ENCODE measurements at places on chromosomes 4 and X.

GRCh38 chr4:25928379-25929297, 14.6 kb downstream of the SMIM20 start:
- no peak for DNase-seq

DNA sequence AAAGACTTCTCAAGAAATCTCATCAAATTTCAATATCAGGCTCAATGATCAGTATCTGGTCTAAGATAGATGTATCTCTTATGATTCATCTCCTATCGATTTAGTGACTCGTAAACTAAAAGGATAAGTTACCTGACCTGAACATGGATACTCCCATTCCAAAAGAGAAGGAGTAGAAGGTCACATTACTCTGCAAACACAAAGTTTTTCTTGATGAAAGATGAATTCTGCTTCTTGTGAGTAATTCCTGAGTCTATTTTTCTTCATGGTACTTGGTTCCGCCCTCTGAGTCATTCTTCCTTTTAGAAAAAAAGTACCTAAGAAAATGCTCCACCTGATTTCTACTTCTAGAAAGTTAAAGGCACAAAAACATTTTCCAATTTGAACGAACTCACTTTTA, 223.1 kb upstream of the SLIT2 start:
- no peak for DNase-seq

DNA sequence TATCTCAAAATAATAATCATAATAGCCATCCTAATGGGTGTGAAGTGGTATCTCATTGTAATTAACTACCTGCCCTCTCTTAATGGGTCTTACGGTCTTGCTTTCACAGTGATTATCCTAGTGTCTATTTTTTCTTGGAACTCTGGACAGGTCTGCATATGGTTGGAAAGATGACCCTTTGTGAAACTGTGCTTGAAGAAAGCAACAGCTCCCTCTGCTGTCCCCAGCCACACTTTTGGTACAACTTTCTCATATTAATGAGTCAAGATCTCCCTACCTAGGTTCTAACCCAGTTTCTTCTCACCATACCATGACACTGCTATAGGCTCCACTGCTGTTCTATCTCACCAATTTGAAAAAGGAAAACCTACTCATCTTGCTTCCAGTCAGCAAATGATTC, 2.4 kb downstream of the TFDP3 start:
- DNase-seq = no peak

- DNase-seq = peak; percentile 16
These were observed 94.3 kb downstream of the DDIT4L start for GRCh38 chr4:100095729-100096595.

DNA sequence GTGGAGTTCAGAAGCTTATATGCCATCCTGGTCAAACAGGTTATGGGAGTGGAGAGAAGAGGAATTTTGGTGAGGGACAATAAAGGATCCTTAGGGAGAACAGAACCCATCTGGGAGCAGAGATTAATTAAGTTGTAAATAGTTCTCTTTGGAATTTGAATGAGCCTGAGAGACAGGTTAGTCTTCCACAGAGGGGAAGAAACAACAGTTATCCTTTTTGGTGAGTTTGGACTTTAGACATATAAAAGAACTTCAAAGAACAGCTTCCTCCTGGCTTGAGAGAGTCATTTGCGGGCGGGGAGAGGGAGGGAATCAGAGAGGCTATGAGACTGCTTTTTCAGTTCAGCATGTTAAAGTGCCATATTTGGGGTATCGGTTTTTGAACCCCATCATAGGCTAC, 793.3 kb upstream of the MAGEB2 start:
- no peak for DNase-seq

- no peak for DNase-seq
These were observed 56.7 kb downstream of the DOCK11 start for GRCh38 chrX:118552121-118552900.

- no peak for DNase-seq
These were observed 7.6 kb downstream of the SLC2A9 start for GRCh38 chr4:10013722-10014121.

- DNase-seq = no peak
These were observed 26.2 kb downstream of the ZNF330 start for GRCh38 chr4:141246683-141247429.

DNA sequence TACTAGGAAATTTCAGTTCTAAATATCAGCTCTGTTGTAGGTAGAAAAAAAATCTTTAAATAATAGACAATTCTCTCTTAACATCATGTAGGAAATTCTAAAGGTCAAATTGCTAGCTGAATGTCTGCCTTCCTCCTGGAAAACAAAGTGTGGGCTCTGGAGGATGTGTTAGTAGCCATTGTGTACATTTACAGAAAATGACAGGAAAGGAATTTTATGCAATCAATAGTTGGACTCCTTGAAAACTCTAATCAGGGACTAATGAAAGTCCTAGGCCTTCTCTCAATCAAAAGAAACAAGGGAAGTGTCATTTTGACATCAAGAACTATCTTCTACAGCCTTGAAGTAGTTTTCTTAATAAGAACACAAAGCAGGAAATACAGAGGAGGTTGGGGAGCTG, 174.6 kb downstream of the ANKRD50 start:
- DNase-seq = no peak

- DNase-seq = no peak
These were observed 40.4 kb downstream of the MAP7D3 start for GRCh38 chrX:136210806-136211205.

GRCh38 chr4:41346306-41347061, 89.8 kb downstream of the UCHL1 start:
- DNase-seq = no peak

- DNase-seq = no peak
These were observed 134.5 kb upstream of the NLGN4X start for GRCh38 chrX:6363188-6363587.

DNA sequence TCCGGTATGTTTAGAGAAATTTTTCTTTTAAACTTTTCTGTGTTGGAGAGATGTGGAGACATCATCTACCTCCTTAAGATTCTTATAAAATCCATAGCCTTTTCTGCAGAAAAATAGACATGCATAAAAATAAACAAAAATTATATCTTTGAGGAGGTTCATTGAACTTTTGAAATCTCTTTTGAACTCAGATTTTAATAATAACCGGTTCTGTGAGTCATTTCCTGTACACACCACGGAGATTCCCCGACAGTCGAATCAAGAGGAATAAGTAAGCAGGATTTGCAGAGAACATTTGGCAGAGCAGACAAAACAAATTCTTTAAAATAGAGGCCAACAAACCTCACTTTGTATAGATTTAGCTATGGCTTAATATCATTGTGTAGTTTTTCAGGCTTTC, 918.7 kb upstream of the POU3F4 start:
- no peak for DNase-seq

DNA sequence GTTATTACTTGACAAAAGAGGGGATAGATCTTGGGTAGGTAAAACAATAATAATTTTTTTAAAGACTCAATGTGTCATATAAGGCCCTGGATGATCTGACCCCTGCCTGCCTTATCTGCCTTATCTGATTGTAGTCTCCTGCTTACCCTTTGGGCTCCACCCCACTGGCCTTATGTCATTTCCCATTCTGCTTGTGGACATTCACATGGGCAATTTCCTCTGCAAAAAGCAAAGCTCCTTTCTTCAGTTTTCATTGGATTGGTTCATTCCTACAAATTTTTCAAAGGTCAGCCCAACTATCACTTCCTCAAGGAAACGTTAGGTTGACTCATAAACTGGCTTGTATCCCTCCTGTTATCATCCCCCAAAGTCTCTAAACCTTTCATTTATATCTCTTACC, 15.7 kb upstream of the TET2 start:
- DNase-seq = no peak

DNA sequence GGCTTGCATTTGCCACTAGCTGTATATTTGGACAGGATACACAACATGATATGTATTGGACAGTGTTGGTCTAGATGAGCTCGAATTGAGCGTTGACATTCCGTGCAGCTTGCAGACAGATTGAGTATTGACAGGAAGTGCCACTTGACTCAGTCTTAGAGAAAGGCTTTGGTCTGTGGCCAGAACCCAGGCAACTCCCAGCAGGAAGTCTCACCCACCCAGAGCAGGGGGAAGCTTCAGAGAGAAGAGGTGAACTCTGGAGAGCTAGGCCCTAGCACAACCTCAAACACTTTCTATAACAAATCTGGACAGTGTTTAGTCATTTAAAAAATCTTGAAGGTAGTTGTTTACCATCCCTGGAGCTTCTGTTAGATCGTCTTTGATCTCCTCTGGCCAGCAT, 280.5 kb downstream of the FBXW7 start:
- peak; percentile 55 for DNase-seq

DNA sequence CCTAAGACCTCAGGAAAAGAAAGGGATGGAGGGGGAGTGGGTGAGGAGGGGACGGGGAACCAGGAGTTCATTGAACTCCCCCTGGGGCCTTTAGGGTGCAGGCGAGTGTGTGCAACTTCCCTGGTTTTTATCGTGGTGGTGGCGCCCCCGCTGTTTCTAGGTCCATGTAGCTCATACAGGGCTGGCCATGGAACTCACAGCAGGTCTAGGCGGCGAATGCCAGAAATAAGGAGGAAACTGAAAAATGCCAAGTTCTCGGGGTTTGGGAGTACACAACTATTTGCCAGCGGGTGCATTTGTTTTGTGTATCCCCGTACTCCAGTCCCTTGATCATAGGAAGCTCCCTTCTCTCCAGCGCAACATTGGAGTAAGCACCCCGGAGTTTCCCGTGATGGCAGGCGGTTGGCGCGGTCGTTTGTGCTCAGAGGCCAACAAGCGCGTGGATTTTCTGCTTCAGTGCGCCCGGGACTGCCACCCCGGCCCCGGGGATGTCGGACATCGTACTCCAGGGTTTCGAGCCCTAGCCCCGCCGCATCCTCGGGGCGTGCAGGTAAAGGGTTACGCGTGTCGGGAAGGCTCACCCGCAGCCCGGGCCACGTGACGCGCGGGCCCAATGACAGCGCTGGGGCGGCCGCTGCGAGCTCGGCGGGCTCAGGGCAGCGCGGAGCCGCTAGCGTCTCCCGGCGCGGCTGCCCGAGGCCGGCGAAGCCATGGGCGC, 208.9 kb downstream of the NWD2 start:
- peak; percentile 17 for DNase-seq

GRCh38 chr4:186201535-186202230, 10.3 kb downstream of the CYP4V2 start:
- peak; percentile 23 for DNase-seq

DNA sequence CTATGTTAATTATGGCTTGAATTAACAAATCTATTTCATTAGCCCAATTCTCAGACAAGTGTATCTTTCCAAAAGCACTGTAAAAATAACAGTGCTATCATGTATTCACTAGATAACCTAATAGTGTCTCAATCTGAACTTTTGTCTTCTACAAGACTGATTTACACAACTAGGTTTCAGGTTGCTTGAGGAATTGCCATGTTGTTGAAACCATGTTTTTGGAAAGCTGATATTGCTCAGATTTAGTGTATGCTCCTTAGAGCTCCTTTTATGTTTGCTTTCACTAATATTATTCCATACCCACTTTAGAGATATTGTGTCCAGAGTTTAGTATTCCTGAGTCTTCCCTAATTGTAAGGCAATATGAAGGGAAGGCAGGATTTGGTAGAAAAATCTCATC, 70.6 kb downstream of the GPAT3 start:
- DNase-seq = no peak

- DNase-seq = no peak
These were observed 13.2 kb downstream of the FRMD7 start for GRCh38 chrX:132114607-132115006.

- DNase-seq = no peak
These were observed at the start of gene NEUROG2 for GRCh38 chr4:112516066-112516470. Gene NEUROG2, minus strand, starts transcription at chr4:112516180. Its CDS starts 705 bp downstream, at chr4:112515475.

DNA sequence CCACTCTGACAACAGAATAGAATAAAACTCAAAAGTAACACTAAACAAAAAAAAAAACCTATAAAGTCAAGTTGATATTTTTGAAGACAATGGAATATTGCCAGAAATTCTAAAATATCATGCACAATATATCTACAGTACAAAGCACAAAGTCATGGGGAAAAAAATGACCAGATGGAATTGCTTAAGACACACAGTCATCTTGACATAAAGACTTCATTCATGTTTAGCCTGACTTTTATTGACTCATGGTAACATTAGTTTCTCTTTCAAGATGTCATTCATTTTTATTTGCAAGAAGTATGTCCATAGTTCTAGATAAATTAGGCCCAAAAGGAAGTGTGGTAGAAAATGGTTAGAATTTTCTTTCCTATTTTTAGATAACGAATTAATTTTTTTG, 259.1 kb downstream of the CAMK2D start:
- DNase-seq = no peak

- no peak for DNase-seq
These were observed 14.9 kb downstream of the RPS3A start for GRCh38 chr4:151114338-151114737.

- no peak for DNase-seq
These were observed 31.5 kb upstream of the IL21 start for GRCh38 chr4:122652379-122652778.

DNA sequence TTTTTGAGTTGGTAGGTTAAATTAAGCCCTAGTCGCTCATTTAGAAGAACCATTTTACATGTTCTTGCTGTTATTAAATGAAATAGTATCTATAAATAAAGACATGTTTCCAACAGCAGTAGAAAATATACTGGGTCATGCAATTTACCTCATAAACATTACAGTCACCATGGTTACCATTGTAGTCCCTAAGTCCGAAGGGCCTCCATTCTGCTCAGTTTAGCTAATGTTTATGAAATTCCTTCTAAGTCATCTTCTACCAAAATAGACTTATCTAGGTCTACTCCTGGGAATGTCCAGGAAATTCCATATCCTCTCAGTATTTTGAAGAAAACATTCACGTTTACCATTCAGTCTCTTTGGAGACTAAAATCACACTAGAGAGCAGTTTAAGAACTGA, 292.5 kb upstream of the DCAF8L1 start:
- DNase-seq = no peak

DNA sequence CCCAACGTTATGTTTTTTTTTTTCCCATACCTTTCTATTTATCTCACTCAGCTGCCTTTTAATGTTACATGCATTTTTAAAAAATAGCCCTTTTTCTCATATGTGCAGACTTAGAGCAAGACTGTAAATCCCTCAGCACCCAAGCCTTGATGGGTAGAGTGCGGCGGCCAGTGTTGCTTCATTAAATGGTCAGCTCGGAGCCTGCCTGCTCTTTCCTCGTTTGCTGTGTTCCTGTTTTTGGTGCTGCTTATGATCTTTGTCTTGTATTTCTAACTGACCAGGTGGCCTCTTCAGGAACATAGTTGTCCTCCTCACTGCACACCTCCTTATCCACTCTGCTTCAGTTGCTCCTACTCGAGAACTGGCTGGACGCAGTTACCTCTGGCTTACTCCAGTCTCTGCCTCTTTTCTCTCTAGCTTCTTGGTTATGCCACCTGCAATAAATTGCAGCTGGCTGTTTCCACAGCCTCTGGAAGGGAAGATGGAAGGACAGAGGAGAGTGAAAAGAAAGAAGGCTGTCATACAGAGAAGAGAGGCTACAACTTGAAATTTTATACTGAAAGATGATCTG, 10.7 kb downstream of the RBPJ start:
- no peak for DNase-seq

- DNase-seq = no peak
These were observed 206.3 kb downstream of the SLC7A11 start for GRCh38 chr4:138035781-138036258.

Data from activated T-helper 1 cell treated with Interleukin-2 at 50 U/mL for 16 hours (primary cell).